NCI-H2227 treated with DMSO at 0.1 percent for 48 hours (cell line): ENCODE measurements at places on chromosomes 12 and 14.

- DNase-seq = no peak
Observed at GRCh38 chr12:48182631-48183030, 813 bp upstream of the CCDC184 start.

GRCh38 chr12:97756741-97757140 is 294.1 kb downstream of the RMST start:
- DNase-seq = no peak

- no peak for DNase-seq
Observed at GRCh38 chr14:55799508-55800095, 219.6 kb downstream of the KTN1 start.

DNA sequence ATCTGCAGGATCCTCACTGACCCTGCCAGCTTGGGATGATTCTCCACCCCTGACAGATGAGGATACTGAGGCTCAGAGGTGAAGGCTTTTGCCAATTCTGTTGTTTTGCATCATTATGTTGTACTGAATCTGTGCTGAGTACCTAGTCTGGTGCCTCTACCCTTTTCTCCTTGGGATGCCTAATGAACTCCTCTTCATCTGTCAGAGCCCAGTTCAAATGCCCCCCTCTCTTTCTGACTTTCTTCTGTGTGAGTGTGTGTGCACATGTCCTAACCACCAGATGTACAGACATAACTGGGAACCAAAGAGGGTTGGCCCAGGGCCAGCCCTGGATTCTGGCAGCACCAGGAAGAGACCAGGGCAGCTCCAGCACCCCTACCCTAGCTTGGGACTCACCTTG is 22.8 kb downstream of the FOXN4 start:
- no peak for DNase-seq

DNA sequence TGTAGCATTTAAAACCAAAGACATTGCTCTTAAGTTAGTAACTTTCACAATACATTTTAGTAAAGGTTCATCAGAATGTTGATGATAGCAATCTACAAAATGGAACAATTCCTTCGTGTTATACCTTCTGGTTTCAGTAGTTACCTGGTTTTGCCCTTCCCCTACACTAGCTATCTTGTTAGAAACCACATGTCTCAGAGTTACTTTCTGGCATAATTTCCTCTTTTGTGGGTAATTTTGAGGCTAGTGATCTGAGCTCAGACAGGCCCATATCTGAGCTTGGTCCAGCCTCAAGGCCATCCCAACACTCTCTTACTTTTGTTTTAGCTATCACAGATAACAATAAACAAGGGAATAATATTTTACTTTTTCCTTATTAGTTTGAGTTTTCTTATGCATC is 196.9 kb downstream of the KITLG start:
- no peak for DNase-seq
